Fibroblast of lung (primary cell): ENCODE measurements at places on chromosomes 2 and 18. TPM values are rescaled to one million over a fixed set of nuclear protein-coding genes. Genes with fewer than 3 reads are reported as not detected.

Gene WNT10A
- total RNA-seq = not detected in 2 replicates

GRCh38 chr18:10121786-10122515 lies 208.1 kb downstream of the VAPA start:
- DNase-seq = peak; percentile 79

DNA sequence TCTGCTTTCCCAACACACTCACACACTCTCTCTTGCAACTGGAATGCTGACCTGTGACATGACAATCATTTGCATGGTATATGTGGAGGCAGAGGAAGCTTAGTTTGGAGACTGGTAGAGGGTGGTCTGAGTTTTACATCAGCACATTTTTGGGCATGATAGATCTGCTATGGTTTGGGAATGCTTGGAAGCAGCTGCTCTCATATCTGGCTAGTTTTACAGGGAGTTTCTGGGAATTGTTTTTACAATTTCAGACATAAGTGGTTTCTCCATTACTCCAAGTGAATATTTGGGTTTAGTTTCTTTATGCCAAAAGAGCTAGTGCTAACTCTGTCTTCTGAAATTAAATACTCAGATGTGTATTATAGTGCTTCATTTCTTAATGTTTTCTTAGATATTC lies 977.6 kb downstream of the SUCLG1 start:
- DNase-seq = no peak

Gene SP100
- total RNA-seq = 93.0 and 120 TPM in 2 replicates

DNA sequence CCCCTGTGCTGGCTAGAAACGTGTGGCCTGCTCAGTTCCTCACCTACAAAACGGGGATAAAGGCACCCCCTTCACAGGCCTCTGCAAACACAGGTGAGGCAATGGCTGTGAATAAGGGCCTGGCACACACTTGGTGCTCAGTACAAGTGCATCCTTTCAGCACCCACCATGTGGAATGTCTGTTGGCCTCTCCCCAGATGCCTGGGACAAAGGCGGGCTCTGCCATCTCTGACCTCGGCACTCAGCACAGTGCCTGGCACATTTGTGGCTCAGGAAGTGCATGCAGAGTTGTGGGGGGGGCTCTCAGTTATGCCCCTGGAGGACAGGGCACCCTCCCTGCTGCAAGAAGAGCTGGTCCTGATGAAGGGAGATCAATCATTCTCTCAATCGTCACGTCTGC lies 224.6 kb upstream of the RAB6C start:
- DNase-seq = no peak

DNA sequence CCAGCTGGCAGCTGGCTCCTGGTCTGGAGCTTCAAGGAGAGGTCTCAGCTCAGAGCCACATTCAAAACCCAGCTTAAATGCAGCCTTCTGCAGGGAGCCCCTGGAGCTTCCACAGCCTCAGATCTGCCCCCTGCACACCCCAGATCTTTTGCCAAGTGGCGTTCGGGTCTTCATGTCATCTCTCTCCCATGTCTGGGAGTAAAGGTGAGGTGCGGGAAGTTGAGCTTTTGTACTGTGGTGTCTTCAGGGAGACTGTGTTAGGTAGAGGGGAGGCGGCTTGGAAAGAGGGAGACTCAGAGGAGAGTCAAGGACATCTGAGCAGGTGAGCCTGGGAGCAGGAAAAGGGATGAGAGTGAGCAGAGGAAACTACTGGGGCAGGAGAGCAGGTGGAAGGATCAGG lies 25.4 kb downstream of the MPHOSPH10 start:
- no peak for DNase-seq

GRCh38 chr2:233336541-233336940 lies 17.8 kb upstream of the DGKD start:
- DNase-seq = no peak

Gene HOXD8
- not detected in 2 replicates for total RNA-seq

DNA sequence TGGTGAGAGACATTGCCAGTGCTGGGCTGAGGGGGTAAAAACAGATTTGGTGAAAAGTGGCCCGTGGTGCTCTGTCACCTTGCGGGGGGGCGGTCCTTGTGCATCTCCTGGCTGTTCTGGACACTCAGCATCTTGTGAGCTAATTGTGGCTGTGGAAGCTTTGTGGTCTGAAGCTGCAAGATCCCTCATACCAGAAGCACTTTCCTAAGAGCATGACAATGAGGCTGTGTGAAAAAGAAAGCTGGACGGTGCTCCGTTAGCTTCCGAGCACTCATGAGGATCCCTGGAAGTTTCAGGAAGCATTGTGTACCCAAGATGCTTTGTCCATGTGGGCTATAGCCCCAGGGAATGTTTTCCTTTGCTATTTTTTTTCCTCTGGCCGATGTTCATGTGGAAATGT lies 74.5 kb downstream of the CABLES1 start:
- DNase-seq = no peak

- no peak for DNase-seq
These were observed 240.1 kb upstream of the NXPH2 start for GRCh38 chr2:139020287-139020686.

GRCh38 chr2:169490834-169491233 lies 11.5 kb downstream of the BBS5 start:
- no peak for DNase-seq

GRCh38 chr2:46837704-46838103 lies 77.9 kb downstream of the MCFD2 start:
- DNase-seq = no peak

DNA sequence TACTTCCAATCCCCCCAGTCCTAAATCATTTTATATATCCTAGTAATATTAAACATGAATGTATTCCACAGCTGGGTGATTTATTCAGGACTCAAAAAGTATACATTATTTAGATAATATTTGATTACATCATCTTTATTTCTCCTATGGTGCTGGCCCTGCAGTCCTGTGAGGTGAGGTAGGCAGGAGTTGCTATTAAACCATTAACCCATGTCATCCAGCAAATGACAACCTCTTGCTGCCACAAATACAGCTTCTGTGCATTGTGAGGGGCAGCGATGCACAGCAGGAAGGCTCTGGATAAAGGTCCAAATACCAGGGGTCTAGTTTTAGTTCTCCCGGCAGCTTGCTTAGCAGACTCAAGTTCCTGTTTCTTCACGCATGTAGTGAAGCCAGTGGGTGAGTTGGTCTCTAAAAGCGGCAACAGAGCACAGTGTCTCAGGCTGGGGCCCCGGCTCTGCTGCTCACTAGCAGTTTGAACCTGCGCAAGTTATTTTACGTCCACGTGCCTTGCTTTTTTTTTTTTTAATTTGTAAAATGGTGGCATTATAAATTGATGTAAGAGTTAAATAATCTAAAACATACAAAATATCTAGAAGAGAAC lies 36.1 kb downstream of the INSIG2 start:
- DNase-seq = no peak

- DNase-seq = peak; percentile 70
These were observed 16.5 kb downstream of the SCG2 start for GRCh38 chr2:223585666-223586065.

DNA sequence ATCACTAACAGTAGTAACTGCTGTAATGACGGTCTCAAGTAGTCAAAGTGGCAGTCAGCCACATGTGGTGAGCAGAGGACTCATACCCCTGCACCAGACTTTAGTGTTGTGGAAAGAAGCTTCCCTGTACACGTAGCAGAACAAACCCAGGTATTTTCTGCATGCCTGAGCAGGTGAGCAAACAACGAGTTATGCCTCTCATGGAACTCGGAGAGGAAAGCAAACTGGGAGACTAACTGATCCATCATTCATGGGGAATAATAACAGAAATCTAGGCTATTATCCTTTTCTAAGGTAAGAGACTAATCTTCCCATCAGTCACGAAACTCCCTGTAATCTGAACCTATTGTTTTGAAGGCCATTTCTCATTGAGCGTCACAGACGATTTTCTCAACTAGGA lies 1495.2 kb upstream of the NXPH2 start:
- DNase-seq = no peak

Gene PTPRN
- 3.5 and 10.8 TPM in 2 replicates for total RNA-seq

- DNase-seq = no peak
These were observed 27.0 kb upstream of the HK2 start for GRCh38 chr2:74806920-74807319.
